NT2/D1 (cell line): ENCODE measurements at places on chromosomes 2 and 18.

DNA sequence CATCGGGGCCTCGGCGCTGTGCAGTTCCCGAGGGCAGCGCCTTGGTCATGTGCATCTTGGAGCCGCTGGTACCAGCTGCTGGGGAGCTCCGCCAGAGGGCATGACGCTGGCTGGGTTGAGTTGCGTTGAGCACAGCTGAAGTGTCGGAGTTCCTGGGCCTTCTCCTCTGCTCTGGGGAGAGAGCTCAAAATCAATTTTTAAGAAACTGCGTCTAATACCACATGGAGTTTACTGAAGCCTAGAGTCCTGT, 48.7 kb downstream of the GREB1 start:
- no peak for DNase-seq

GRCh38 chr2:27808418-27808817, 36.9 kb downstream of the MRPL33 start:
- DNase-seq: no peak

GRCh38 chr2:167411367-167411766, 523.1 kb downstream of the XIRP2 start:
- DNase-seq: no peak

DNA sequence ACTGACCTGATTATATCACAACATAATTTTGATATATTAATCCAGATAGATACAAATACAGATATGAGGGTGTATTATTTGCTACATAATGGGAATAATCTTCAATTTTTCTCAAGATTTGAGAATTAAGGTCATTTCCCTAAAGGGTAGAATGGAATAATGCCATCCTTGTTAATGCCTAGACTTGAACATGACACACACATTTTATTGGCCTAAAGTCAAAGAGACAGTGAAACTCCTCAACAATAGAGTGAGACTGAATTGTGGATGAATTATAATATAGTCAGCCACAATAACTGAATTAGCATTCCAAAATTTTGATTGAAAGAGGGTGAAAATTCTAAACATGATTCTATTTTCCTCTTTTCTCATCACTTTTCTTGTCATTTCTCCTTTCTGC, 506.0 kb upstream of the CDH2 start:
- DNase-seq: no peak

DNA sequence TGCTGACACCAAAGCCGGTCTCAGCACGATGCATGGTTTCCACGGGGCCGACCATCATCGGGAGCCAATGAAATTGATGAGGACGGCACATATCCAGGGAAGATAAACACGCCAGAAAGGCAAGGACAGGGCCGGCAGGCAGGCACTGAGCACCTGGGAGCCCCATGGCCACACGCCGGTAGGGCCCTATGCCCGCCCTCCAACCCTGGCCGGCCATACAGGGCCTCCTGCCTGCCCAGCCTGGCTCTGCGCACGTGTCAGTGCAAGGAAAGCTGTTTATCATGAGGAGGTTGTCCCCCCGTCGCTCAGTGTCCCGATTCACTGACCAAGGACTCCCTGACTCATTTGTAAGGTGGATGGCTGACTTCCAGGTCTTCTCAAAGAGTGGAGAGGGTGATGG, 237.5 kb downstream of the GLI2 start:
- no peak for DNase-seq

DNA sequence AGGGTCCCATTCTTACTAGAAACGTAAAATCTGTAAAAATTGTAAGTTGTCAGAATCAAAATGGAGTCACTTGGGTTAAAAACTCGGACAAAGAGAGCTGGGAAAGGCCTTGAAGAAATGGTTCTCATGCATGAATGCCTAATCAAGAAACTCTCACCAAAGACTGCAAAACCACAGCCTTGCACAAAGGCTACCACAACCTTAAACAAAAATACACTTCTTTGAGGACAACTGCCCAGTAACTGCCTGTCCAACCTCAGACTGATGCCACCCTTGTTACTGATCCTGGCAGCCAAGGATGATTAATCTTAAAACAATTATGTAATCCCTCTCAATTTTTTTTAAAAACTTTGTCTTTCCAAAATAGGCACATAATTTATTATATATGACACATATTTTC, 299.3 kb downstream of the CCDC85A start:
- no peak for DNase-seq

- DNase-seq: no peak
These were observed 206.4 kb upstream of the ID2 start for GRCh38 chr2:8475349-8476031.

DNA sequence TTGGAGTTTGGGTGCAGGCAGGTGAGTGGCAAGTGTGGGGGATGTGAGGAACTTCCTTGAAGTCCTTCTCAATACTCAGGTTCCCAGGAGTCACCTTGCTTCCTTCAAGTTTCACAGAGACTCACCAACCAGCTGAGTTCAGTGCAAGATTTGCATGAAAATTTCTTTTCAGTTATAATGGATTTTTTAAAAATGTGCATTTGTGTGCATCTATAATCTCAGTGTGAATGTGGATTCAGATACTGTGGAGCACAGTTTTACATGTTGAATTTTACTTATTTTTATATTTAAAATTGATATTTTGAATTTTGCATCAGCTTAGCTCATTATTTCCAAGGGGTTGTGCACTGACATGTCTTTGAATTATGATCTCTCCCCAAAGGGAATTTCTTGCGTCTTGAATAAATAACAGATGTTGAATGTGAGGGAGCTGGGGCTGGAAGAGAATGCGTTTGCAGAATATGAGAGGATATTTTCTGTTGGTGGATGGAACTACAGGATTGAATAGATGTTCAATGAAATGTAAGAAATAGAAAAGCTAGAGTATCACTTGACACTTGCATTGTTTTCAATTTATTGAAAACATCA, 184.3 kb downstream of the RPRM start:
- DNase-seq: no peak

GRCh38 chr2:112301973-112302372, 26.6 kb downstream of the ZC3H6 start:
- no peak for DNase-seq

DNA sequence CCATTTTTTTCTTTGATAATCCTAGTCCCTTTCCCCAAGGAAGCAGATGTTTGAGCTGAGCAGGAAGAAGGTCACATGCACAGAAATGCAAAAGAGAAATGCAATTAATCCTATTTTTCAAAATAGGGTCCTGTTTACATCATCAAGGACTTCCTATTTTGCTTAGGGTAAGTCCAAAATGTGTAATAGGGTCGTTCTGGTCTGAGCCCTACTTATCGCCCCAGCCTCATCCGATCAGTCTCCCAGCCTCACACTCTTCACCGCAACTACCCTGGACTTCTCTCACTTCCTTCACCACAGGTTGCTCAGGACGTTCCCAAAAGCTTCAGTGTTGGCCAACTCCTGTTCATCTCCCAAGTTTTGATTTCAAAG, 32.8 kb downstream of the FOSL2 start:
- DNase-seq: no peak

DNA sequence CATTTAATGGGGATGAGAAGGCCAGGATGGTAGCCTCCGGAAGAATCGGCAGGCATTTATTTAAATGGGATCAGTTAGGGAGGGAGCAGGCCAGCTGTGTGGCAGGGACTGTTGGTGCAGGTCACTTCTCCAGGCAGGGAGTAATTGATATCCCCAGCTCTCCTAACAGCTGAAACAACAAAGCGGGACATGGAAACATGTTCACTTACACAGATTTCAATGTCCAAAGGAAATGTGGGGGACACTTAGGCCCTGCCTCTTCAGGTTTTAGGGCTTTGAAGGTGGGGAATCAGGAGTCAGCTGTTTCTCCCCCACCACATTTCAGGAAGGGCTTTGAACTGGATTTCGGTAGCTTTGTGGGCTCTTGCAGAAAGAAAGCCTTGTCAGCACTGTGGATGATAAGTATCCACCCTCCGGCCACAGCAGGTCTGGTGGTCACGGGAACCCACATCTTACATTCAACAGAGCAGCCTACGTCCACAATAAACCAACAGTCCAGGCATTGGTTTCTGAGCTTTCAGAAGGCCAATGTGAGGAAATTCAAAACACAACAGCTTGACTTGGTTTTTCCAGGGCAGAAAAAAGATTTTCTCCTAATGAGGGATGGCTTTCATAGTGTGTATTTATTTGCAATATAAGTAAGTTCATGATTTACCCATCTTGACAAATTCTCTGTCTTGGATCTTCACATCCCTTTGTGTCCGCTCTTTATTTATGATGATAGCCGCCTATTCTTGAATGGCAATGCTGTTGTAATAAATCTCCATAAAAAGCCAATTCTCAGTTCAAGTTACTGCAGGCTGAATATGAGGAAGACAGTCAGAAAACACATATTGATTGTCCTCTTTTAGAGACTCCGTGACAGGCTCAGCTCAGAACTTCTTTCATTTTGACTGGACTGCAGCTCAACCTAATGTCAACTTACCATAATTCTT, 96.6 kb upstream of the NRP2 start:
- DNase-seq: no peak
